AG08396 (cell line): ENCODE measurements at places on chromosomes 3 and 15.

- DNase-seq: peak; percentile 36
These were observed 32.4 kb upstream of the SLC6A11 start for GRCh38 chr3:10783360-10784351.

DNA sequence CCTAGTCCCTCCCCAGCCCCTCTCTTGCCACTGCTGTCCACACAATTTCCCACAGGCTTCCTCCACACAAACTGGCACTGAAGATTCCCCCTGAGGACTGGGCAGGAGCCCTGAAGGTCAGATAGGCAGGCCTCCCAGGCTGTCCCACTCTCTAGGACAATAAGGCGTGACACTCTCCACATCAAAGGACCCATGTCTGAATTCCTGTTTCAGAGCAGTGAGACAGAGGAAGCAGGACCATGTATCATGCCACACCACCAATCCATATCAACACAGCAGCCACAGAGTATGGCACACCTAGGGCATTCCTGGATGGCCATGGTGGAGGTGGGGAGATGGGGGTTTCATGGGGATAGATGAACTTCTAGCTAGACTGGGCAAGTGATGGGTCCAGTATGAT, 13.8 kb upstream of the CCR1 start:
- DNase-seq: no peak

DNA sequence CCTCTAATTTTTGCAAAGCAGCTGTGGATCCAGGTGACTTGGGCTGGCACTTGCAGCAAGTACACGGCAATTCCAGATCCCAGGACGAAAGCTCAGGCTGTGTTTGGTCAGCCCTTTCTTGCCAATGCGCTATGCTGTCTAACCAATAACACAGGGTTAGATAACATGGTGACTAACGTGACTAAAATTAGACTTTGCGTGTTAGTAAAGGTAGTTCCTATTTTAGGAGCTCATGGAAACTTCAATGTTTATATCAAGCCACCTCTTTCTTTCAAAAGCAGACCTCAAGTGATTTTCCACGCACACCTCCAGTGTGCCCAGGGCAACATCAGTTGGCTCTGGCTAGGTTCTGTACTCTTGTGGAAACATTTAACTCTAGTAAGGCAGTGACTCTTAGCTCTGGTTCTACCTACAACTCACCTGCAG, 32.5 kb downstream of the CDCP1 start:
- no peak for DNase-seq

DNA sequence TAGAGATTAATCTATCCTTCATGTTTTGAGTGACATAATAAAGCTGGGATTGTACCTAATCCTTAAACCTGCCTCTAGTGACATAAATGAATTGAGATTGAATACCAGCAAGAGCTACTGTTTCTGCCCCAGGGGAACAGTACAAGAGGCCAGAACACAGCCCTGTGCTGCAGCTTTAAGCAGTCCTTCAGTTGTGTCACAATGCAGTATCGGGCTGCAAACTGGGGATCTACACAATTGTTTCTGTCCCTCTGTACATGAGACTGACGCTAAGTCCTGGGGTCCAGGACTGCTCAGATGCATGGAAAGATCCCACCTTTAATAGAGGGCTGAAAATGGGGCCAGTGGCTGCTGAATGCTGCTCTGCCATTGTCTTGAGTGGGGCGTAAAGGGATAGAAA, 87.5 kb downstream of the MINAR1 start:
- DNase-seq: no peak

- no peak for DNase-seq
These were observed 80.6 kb downstream of the PCOLCE2 start for GRCh38 chr3:142808103-142808917.

GRCh38 chr3:20022954-20023622, 11.0 kb upstream of the PP2D1 start:
- no peak for DNase-seq

DNA sequence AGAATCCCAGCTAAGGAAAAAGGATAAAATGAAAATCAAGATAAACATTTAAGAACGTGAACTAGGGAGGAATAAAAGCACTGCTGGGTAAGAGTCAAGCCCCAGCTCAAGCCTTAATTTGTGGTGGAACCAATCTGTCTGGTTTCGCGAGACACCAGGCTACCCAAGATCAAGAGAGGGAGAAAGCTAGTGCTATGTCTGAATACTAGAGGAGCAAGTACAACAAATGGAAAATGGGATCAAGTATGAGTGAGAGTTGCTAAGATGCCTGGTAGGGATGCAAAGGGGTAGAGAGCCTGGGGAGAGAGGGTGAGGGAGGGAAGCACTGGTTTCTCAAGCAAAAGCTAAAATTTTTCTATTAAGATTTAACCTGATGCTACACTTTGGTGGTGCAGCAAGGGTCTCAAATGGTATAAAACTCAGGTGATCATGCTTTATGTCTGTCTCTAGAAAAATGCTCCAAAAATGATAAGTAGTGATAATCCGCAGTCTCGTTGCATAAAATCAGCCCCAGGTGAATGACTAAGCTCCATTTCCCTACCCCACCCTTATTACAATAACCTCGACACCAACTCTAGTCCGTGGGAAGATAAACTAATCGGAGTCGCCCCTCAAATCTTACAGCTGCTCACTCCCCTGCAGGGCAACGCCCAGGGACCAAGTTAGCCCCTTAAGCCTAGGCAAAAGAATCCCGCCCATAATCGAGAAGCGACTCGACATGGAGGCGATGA, 1.7 kb upstream of the SETD5 start:
- DNase-seq: no peak
